Stimulated activated CD8-positive, alpha-beta memory T cell treated with anti-CD3 and anti-CD28 coated beads, Interleukin-12 subunit alpha, Interleukin-12 subunit beta, amount 100 ng/mL, for 4 hours (primary cell): ENCODE measurements at places on chromosomes 12 and 14.

DNA sequence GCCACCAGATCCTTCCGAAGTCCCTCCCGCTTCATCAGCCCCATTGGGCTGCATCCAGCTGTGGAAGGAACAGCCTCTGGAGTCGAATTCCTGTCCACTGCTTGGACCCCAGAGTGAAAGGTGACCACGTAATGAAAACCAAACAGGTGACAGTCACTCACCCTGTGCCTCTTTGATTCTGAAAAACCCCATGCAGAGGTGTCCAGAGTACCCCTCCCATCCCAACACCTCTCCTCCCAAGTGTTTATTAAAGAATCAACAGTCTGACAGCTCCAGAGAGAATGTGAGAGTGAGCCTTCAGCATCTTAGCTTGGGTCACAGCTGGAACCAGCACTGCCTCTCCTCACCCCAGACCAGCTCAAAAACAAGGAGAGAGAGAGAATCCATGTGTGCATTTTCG is 178.6 kb upstream of the NOS1 start:
- DNase-seq: no peak

DNA sequence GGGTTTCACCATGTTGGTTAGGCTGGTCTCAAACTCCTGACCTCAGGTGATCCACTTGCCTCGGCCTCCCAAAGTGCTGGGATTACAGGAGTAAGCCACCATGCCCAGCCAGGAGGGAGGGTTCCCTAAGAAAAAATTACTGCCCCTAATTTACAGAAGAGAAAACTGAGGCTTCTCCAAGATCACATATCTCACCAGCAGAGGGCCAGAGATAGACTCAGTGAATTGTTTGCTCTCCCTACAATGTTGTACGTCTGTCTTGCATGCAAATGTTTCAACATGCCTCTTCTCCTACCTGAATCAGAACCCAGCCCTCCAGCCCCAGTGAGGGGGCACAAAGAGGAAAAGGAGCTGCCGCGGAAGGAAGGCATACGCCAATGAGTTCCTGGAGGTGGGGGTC is 48.3 kb upstream of the TMEM263 start:
- no peak for DNase-seq

DNA sequence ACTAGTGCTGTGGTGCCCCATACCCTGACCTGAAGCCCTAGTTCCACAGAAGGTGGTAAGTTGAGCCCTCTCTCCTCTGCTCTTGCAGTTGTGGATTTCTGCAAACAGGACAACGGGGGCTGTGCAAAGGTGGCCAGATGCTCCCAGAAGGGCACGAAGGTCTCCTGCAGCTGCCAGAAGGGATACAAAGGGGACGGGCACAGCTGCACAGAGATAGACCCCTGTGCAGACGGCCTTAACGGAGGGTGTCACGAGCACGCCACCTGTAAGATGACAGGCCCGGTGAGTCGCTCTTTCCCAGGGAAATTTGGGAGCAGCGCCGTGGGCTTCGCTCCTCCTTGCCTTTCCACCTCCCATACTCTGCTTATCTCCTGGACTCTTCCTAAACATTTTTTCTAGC is 92.2 kb downstream of the NT5DC3 start:
- no peak for DNase-seq

DNA sequence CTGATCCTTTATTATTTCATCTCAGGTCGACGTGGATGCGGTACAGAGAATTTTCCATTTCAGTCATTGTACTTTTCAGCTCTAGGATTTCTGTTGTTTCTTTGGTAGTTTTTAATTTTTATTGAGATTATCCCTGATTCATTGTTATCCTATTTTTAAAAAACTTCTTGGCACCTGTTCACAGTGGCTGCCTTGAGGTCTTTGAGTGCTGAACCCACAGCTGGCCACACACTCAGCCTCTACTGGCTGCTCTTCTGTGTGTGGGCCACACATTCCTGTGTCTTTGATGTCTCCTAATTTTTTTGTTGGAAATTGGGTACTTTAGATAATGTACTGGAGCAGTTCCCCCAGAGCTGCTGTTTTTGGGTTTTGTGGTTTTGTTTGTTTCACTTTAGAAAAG is 37.7 kb upstream of the ASPG start:
- DNase-seq: no peak

GRCh38 chr12:51593539-51593938 is 2.5 kb downstream of the SCN8A start:
- no peak for DNase-seq

DNA sequence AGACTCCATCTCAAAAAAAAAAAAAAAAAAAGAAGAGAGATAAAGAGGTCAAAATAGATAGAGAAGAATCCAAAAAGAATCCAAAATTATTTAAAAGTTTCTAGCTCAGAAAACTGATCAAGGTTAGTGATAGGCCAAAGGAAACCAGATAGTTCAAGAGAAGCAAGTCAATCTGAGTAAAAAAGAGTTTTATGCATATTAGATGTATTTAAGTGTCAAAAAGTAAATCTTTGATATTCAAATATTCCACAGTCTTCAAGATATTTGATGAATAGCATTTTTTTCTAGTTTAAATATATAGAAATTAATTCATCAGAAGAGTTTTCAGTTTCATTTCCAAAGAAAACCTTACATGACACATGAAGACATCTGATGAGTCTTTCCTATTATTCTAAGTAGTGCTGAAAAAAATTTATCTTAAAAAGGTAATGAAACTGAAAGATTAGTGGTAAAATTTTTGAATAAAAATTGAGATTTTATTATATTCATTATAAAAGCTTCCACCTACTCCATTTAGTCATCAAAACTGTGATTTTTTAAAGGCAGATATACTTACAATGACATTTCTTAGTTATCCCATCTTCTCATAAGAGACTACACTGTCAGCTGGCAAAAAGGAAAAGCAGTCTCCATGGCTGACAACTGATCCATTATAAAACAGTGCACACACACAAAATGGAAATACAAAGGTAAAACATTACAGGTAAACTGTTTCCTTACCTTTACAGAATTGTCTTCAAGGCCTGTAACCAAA is 68.6 kb downstream of the RPS6KA5 start:
- DNase-seq: no peak

GRCh38 chr12:92978607-92979006 is 49.5 kb upstream of the EEA1 start:
- DNase-seq: no peak

GRCh38 chr12:111964935-111965334 is 48.0 kb downstream of the TMEM116 start:
- DNase-seq: no peak

GRCh38 chr14:104717646-104718045 is 6.4 kb upstream of the ADSS1 start:
- no peak for DNase-seq

DNA sequence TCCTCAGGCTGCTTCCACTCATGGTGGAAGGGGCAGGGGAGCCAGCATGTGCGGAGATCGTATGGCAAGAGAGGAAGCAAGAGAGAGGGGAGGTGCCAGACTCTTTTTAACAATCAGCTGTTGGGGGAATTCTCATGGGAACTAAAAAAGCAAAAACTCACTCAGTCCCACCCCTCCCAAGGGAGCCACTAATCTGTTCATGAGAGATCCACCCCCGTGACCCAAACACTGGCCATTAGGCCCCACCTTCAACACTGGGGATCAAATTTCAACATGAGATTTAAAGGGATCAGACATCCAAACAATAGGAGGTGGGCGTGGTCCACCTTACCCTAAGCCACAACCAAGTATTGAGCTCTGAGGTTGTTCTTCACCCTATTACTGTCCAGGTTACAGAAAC is 375.1 kb downstream of the GRIN2B start:
- DNase-seq: no peak

- no peak for DNase-seq
These were observed 12.4 kb downstream of the LUM start for GRCh38 chr12:91098941-91099340.

DNA sequence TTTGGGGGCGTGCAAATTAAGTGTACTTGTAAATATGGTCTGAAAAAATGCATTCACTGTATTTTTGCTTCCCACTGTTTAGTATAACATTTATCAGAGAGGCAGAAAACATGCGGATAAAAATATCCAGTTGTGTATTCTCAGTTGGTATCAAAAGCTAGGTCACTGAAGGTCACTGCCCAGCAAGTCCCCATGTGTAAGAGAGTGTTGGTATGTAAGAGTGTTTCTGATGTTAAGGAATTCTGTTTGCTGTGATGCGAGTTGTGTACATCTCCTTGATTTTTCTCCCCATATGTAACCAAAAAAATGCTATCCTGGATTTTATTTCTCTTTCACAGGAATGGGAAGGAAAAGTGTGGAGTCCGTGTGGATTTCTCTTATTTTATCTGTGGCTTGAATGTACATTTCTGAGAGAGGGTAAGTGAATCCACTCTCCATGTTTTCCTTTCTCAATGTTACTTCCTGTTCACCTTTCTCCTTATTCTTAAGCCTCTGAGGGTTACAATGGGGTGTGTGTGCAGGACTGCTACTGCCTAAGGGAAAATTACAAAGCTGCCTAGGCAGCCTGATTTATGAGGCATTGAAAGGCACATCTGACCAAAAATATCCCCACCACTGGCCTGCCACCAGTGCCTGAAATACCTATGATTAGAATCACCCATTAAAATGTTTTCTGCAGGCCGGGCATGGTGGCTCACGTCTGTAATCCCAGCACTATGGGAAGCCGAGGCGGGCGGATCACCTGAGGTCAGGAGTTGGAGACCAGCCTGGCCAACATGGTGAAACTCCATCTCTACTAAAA is 97.9 kb upstream of the USP44 start:
- DNase-seq: no peak
